Posterior vena cava (tissue), 2 donors: ENCODE measurements at places on chromosomes 13 and 19. TPM values are rescaled to one million over a fixed set of nuclear protein-coding genes. Genes with fewer than 3 reads are reported as not detected.

GRCh38 chr19:52936954-52937325 is 13.7 kb upstream of the ZNF888 start:
- no peak for DNase-seq

DNA sequence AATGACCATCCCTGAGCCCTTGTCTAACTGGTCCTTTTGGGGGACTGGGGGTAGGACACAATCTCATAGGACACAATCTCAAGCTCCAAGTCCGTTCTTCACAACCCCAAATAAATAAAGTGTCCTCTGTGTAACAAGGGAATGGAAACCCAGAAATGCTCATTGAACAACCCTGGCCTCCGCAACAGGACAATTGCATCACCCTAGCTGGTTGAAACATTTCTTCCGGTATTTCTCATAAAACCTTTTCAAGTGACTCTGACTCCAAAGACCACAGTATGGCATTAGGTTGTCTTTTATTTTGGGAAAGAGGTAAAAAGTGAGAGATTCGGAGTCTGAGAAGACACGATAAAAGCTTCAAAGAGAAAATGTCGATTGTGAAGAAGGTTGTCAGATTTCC is 186.6 kb downstream of the ZNF536 start:
- no peak for DNase-seq

- no peak for DNase-seq
Measured at GRCh38 chr19:13861392-13861713, 15.6 kb upstream of the NANOS3 start.

Gene NRTN
- total RNA-seq, result 0.52 TPM

Gene PTPRH
- 0.81 TPM for total RNA-seq

DNA sequence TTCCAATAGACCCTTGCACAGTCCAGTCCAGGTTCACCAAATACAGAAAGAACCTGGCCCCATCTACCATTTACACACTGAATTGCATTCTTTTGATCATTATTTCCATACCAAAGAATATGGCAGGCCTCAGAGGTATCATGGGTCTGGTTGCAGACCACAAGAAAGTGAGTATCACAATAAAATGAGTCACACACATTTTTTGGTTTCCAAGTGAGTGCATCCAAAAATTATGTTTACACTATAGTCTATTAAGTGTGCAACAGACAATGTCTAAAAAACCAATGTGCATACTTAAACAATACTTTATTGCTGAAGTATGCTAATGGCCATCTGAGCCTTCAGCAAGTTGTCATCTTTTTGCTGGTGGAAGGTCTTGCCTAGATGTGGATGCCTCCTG is 105.3 kb downstream of the SPACA7 start:
- DNase-seq, result no peak
